Left renal cortex interstitium (tissue), 4 donors: ENCODE measurements at places on chromosomes 3 and 15. TPM values are rescaled to one million over a fixed set of nuclear protein-coding genes. Genes with fewer than 3 reads are reported as not detected.

- peak; percentile 9 for DNase-seq
Measured at GRCh38 chr3:66092175-66092995, 53.7 kb upstream of the MAGI1 start.

Gene TERC
- 0.56 TPM for polyA plus RNA-seq

GRCh38 chr3:111728566-111728935, 130.5 kb upstream of the PHLDB2 start:
- DNase-seq = no peak

Gene PLIN1
- 0.49 TPM for polyA plus RNA-seq

Gene ACKR2
- 3.1 TPM for polyA plus RNA-seq

GRCh38 chr3:13673207-13673606, 124.3 kb downstream of the FBLN2 start:
- no peak for DNase-seq

Gene LRRC3B
- polyA plus RNA-seq = 1.9 TPM

GRCh38 chr3:175378348-175378747, 519.2 kb downstream of the NAALADL2 start:
- DNase-seq = no peak

DNA sequence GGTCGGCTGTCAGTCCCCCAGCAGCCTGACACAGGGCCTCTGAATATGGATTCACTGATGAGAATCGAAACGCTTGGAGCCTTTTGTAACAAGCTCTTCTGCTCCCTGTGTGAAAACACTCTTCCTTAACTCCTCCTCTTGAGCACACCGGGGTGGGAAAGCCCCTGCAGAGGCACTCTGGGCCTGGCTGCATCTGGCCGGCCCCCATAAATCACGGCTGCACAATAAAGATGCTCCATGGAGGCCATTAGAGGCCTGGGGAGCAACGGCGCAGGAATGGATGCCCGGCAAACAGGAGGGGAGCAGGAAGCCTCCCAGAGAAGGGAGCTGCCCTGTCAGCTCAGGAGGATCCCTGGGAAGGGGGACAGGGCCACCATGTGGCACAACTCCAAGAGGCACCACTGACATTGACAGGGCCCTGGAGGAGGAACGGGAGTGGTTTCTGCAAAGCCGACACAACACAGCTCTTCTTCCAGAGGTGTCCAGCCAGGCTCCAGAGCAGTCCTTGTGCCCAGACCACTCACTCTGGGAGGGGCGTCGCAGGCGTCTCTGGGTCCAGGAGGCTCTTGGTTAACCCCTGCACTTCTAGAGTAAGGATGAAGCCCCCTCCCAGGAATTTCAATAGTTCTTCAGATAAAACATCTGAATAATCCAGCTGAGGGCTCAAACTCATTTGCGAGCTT, 509.3 kb upstream of the PPP2R3A start:
- DNase-seq = peak; percentile 36

DNA sequence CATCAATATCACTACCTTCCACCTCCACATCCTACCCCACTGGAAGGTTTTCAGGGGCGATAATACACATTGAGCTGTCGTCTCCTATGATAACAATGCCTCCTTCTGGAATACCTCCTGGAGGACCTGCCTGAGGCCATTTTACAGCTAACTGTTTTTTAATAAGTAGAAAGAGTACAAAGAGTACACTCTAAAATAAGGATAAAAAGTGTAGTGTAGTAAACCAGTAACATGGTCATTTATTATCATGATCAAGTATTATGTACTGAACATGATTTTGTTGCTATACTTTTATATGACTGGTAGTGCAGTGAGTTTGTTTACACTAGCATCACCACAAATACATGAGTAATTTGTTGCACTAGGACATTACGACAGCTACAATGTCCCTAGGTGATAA, 46.6 kb upstream of the SSR3 start:
- DNase-seq = no peak

- no peak for DNase-seq
Measured at GRCh38 chr15:99593070-99593469, 27.3 kb downstream of the MEF2A start.

DNA sequence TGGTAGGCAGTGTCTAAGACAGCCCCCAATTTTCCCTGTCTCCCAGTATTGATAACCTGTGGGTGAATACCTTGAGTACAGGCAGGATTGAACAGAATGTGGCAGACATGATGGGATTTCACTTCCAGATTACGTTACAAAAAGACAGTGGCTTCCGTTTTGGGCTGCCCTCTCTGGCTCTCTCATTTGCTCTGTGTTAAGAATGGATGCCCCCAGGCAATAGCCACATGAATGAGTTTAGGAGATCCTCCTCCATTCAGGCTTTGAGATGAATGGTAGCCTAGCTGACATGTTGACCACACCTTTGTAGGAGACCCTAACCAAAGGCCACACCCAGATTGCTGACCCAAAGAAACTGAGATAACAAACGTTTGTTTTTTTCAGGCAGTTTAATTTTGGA, 34.3 kb downstream of the UBXN7 start:
- no peak for DNase-seq

GRCh38 chr15:37873336-37873735, 61.1 kb upstream of the TMCO5A start:
- DNase-seq = no peak

Gene MINAR1
- 1.3 TPM for polyA plus RNA-seq

- no peak for DNase-seq
Measured at GRCh38 chr15:34279368-34279767, 54.6 kb downstream of the EMC4 start.

Gene APH1B
- 18.5 TPM for polyA plus RNA-seq

Gene SOX2
- polyA plus RNA-seq = 1.0 TPM

Gene CLEC3B
- polyA plus RNA-seq = 22.7 TPM

Gene GOLGA8T
- not detected for polyA plus RNA-seq

Gene BTLA
- polyA plus RNA-seq = 0.32 TPM

DNA sequence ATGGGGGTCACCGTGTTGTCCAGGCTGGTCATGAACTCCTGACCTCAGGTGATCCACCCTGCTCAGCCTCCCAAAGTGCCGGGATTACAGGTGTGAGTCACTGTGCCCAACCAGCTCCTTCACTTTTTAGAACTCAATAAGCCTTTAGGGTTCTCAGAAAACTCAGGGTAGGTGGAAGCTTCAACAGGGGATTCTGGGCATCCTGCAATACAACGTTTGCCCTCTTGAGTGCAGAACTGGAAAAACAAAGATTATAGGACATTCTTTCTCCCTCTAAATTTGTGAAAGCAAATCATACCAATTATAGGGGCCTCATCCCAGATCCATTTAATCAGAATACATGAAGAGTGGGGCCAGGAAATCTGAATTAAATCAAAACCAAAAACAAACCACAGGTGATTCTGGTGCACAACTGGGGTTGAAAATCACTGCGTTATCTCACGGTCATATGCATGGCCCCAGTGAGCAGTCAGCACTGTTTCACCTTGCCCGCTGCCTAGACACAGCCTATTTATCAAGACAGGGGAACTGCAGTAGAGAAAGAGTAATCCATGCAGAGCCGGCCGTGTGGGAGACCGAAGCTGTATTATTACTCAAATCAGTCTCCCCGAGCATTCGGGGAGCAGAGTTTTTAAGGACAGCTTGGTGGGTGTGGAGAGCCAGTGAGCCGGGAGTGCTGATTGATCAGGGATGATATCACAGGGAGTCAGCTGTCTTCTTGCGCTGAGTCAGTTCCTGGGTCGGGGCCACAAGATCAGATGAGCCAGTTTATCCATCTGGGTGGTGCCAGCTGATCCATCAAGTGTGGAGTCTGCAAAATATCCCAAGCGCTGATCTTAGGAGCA, 58.4 kb downstream of the TMEM44 start:
- DNase-seq = no peak

DNA sequence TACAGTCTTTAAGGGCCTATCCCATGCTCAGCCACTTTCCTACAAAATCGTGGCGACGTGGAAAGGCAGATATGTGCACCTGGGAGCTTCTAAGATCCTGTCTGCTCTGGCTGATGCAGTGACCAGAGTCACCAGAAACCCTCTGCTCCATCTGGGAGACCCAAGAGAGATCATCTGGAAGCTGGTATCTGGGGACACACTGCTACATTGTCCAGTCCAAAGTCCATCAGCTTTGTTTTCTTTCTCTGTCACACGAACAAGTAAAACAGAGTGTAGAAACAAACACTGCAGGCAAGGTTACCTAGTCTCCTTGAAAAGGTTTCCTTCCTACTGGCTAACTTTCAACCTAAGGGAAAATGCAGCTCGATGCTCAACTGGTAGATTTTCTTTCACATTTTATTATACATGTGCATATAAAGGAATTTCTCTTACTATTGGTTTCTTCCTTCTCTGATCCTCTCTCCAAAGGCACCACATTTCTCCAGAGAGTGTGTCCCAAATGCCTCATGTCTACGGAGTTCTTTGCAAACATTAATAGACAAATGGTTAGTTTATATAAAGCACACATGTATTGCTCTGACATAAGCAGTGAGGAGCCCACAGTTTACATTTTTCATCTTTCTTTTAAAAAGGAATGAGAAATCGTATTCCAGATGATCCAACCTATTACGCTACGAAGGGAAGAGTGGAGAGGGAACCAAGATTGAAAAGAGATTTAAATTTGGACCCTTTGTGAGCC, 8.3 kb upstream of the GREM1 start:
- no peak for DNase-seq

DNA sequence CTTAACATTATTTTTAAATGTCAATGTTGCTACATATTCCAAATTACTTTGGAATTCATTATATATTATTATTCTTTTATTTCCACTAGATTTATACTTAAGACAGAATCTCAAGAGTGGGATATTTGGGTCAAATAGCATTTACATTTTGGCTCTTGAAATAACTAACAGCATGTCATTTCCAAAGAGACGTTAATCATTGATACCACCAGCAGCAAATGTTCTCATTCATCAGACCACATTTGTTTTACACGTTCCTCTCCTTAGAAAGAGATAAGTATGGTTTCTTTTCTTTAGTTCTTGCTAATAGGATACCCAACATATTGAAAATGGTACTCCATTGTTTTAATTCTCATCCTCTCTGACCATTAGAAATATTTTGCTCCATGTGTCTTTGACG, 229.8 kb downstream of the LPP start:
- no peak for DNase-seq

Gene OIP5
- polyA plus RNA-seq = 9.0 TPM

Gene EPHB1
- polyA plus RNA-seq = 4.4 TPM

GRCh38 chr15:20356444-20356910, 185.1 kb downstream of the GOLGA6L6 start:
- DNase-seq = no peak

Gene UNC13C
- 6.3 TPM for polyA plus RNA-seq

GRCh38 chr3:127712461-127712860, 39.7 kb downstream of the ABTB1 start:
- no peak for DNase-seq

Gene SAMD7
- not detected for polyA plus RNA-seq

DNA sequence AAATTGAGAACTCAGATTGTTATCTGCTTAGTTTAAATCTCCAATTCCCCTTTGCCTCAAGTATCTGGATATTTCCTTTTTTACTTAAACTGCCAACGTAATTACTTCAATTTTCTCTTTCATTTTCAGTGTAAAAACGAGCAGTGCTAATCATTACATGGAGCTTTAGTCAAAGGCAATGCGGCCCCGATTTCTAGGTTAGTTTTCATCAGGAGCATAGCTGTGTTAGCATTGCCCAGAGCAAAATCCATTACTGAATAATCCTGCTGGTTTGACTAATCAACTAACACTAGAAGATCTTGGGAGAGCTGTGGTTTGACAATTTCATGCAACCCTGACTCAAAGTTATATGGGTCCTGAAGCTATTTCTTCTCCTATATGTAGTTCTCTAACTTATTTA, 46.2 kb downstream of the ZPLD1 start:
- no peak for DNase-seq

DNA sequence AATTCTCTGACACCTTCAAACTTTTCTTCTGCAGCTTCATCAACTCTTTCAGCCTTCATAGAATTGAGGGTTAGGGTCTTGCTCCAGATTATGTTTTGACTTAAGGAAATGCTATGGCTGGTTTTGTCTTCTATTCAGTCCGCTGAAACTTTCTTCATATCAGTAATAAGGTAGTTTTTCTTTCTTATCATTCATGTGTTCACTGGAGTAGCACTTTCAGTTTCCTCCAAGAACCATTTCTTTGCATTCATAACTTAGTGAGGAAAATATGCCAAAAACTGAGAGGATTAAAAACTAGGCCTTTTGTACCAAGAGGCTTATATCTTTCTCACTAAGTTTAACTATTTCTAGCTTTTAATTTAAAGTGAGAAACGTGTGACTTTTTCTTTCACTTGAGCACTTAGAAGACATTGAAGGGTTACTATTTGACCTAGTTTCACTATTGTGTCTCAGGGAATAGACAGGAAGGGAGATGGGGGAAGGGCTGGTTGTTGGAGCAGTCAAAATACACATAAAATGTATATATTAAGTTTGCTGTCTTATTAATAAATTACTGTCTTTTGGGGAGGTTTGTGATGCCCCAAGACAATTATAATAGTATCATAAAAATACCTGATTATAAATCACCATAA, 1110.1 kb downstream of the TBL1XR1 start:
- no peak for DNase-seq

DNA sequence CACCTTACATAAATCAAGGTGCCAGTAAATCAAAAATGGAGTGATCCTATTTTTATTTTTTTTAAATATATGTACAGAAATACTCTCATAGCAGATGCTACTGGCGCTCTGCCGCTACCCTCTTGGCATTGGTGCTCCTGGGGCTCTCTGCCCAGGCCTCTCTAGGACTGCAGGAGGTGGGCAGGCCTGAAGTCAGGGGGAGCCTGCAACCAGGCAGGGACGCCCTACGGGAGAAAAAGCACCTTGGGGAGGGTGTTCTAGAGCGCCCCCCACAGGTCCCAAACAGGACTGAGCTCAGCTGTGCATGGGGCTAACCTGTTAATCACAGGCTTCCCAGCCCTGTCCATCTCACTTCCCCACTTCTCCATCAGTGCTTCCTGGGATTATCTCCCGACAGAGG, 192.5 kb downstream of the SHQ1 start:
- no peak for DNase-seq

GRCh38 chr3:43213631-43214030, 72.7 kb upstream of the SNRK start:
- no peak for DNase-seq

DNA sequence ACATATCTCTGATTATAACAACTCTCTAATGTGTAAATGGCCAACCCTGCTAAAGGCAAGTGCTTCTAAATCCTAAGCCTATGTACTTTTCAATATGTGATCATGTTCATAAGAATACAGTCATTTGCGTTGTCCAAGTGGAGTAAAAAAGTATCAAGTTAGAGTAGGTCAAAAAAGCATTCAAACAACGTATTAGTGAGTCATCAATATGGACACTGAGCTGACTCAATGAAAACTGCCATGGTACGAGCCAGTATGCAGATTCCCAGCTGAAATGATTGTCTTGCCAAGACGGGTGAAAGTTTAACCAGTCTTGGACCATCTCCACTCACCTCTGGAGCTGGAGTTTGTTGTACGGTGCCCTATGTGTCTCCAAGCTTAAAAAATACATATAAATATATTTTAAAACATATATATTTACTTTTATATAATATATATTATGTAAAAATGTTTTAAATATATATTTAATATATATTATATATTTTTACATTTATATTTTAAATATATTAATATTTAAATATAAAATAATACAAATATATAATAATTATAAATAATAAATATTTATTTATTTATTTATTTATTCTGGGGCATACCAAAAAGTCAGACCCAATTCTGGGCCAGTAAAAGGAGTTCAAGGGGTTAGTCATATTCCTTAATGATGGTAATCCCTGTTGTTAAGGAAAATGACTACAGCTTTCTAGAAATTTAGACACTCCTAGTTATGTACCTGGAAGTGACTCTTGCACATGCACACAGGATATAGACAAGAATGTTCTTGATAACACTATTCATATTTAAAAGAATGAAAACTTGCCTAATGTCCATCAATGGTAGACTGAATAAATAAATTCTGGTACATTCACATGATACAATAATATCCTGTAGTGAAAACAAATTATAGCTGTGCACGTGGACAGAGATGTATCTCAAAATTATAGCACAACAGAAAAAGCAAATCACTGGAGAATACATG, 27.2 kb downstream of the PLSCR4 start:
- DNase-seq = no peak
